ENCODE measurements at places on chromosomes 12 and 14.
A peak's percentile ranks its signal among the peaks of the same experiment; 100 is the strongest.

GRCh38 chr14:24881116-24881893 is 168.6 kb downstream of the STXBP6 start:
- DNase-seq = no peak

- no peak for DNase-seq
Measured at GRCh38 chr14:70350078-70350477, 9.4 kb downstream of the COX16 start.

DNA sequence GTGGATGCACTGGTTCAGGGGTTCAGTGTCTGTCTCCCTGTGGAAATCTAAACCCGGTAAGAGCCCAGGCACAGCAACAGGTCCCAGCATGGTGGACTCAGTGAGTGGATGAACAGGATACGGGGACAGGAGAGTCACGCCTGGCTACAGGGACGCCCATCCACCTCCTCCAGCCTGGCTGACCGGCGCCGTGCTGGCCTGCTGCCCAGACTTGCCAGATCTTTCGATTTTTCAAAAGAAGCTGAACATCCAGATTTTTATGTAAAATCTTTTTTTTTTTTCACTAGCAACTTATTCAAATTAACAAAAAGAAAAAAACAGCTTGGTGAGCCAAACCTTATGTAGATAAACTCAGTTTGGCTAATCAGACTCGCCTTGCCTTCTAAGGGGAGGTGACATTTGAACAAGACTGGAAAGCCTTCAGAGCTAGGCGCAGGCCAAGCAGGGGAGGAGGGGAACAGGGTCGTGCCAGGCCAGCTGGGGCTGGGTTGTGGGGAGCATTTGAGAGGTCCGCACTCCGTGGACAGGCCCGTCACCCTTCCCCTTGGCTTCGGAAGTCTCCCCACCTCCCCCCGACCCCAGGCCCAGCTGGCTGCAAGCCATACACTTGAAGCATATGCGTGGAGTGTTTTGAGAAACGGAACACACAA is 87.8 kb upstream of the NCOR2 start:
- DNase-seq = no peak

DNA sequence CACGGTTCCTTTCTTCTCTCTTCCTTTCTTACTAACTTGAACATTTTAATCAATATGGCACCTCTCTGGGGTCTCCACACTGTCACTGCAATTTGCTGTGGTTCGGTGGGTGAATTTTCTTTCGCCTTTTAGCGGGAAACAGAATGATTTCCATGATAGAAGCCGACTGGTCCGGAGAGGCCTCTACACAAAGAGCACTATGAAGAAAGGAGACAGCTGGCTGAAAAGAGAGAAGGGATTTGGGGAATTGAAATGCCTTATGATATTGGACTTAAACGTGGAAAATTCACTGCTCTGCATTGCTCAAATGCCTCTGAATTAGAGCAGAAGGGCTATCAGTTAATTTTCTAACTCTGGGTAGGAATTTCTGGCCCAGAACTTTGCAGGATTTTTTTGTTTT is 55.9 kb downstream of the KCNA5 start:
- no peak for DNase-seq

GRCh38 chr12:89576572-89577220 is 50.8 kb upstream of the POC1B start:
- DNase-seq = no peak

DNA sequence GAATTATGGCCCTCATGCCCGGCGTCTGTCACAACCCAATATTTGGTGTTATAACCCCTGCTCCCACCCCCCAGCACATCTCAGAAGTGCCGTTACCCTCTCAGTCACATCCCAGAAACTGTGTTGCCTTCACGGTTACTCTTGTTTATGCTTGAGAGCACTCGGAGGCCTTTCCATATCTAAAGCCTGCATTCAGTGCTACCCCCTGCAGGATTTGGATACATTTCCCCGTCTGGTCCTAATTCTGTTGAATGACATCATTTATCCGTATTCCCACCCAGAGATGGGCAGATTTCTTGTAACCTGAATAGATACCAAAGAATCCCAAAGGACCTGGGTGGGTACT is 19.1 kb upstream of the FOS start:
- DNase-seq = no peak

DNA sequence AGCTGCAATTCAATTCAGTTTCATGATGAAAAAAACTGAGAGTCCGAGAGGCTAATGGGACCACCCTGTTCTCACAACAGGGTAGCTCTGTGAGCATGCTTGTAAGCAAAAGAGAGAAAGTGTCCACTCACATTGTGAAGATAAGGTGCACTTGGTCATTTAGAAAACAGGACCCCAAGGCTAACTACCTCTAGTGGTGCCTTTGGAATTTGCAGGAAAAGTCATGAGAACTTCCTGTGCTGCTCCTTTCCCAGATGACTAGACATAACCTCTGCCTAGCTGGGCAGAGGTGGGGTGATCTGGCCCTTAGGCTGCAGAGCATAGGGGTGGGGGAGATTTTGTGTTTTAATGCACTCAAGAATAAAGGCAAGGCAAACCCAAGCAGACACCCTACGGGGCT is 118.9 kb downstream of the STAB2 start:
- no peak for DNase-seq

DNA sequence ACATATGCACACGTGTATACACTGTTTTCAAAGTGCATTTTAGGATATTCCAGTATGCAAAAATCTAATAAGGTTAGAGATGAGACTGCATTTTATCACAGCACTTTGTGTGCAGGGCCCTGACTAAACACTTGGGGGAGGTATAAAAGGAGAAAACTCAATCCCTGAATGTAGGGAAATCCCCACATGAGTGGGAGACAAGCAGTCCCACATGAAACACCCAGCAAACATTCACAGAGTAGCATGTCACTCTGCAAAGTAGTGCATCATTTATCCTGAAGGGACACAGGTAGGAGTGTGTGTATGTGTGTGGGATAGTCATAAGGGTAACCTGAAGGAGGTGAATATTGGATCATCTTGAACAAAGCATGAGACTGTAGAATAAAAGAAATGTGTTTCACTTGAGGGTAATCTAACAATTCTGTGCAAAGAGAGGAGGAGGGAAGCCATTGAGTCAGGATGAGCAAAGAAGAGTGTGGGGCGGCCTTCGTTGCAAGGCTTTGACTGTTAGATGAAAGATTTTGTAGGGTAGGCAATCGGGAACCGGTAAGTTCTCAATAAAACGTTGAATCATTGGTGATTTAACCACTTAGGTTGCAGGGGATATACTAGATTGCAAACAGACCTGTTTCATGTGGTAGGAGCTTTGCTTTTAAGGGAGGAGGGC is 2.9 kb downstream of the PRPF40B start:
- DNase-seq = no peak

DNA sequence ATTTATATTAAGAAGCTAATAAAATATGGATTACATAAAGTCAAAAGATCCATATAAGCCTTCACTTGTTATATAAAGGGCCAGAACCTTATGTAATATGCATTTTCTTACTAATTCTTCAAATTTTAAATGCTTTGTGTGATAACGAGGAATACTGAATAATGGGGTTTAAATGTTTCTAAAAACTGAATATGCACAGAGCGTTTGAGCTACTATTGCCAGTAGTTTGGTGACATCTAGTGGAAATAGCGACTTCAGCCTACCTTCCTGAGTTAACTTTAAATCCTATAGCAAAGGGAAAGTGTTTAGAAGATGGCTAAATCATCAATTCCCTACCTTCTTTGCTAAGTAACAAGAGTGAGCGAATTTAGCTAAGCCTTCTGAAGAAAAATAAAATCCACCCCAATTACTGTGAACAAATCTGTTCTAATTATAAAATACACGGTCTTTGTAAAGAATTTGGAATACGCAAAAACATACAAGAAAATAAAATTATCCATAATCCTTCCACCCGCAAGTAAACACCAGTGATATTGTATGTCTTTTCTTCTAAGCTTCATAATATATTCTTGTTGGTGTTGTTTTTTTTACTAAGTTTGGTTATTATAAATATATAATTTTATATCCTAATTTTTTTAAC is 115.5 kb upstream of the G2E3 start:
- DNase-seq = peak; percentile 3

GRCh38 chr12:30414507-30414906 is 281.2 kb downstream of the IPO8 start:
- no peak for DNase-seq

GRCh38 chr14:53620317-53620716 is 336.3 kb downstream of the BMP4 start:
- no peak for DNase-seq

DNA sequence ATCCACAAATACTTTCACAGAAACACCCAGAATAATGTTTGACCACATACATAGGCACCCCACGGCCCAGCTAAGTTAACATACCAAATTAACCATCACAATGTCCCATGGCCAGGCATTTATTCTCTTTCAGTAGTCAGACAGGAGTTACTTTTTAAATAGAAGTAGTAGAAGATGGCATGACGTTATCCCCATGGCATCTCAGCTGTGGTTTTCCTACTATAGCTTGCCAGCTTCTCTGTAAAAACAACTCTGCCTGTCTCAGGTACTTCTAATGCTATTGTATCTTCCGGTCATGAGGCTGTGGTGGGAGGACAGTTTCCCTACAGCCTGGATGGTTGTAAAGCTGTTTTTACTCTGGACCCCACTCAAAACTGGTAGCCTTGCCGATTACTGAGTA is 19.3 kb downstream of the CTSG start:
- no peak for DNase-seq

- DNase-seq = no peak
Measured at GRCh38 chr14:53193193-53193592, 40.1 kb upstream of the DDHD1 start.

- no peak for DNase-seq
Measured at GRCh38 chr14:100890061-100890850, 13.3 kb downstream of the RTL1 start.

- no peak for DNase-seq
Measured at GRCh38 chr14:74314576-74314975, 11.8 kb upstream of the ABCD4 start.

DNA sequence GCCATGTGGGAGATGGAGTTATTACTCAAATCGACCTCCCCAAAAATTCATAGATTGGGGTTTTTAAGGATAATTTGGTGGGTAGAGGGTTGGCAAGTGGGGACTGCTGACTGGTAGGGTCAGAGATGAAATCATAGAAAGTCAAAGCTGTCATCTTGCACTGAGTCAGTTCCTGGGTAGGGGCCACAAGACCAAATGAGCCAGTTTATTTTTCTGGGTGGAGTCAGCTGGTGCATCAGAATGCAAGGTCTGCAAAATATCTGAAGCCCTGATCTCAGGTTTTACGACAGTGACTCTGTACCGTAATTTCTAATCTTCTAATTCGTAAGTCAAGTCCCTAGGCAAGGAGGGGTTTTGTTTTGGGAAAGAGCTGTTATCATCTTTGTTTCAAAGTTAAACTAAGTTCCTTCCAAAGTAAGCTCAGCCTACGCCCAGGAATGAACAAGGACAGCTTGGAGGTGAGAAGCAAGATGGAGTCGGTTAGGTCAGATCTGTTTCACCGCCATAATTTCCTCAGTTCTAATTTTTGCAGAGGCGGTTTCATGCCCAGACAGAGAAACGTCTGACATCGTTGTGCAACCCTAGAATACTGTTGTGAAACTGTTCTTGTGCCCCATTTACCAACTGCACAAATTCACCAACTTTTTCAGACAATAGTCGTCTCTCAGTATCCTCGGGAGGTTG is 104.5 kb upstream of the SFSWAP start:
- DNase-seq = no peak

- DNase-seq = no peak
Measured at GRCh38 chr14:61608245-61609165, 86.8 kb upstream of the HIF1A start.

DNA sequence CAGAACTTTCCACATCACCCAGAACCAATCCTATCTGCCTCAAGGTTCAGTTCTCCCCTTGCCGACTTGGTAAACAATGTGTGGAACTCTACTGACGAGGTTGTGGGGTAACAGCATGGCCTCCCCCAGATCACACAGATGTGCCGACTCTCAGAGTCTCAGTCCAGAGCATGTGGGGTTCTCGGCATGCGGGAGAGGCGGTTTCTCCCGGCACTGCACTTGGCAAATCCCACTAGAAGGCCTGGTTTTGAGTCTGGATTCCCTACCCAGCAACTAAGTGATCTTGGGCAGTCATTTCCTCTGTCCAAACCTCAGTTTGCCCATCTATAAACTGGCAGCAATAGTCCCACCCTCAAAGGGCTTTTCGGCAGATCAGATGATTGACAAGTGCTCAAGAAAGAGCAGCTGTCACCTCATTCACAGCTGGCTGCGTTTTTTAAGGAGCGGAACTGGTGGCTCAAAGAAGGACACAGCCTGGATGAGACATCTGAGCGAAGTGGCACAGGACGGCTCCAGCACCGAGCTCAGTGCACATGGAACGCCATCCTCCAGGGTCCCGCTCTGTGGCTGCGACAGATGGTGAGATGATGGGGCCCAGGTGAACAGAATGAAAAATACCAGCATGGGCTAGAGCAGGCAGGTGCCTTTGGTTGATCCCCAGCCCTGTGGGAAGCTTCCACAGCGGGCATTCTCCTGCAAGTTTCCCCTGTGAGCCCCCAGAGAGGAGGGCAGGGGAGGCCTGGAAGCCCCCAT is 7.3 kb downstream of the TESC start:
- DNase-seq = no peak

DNA sequence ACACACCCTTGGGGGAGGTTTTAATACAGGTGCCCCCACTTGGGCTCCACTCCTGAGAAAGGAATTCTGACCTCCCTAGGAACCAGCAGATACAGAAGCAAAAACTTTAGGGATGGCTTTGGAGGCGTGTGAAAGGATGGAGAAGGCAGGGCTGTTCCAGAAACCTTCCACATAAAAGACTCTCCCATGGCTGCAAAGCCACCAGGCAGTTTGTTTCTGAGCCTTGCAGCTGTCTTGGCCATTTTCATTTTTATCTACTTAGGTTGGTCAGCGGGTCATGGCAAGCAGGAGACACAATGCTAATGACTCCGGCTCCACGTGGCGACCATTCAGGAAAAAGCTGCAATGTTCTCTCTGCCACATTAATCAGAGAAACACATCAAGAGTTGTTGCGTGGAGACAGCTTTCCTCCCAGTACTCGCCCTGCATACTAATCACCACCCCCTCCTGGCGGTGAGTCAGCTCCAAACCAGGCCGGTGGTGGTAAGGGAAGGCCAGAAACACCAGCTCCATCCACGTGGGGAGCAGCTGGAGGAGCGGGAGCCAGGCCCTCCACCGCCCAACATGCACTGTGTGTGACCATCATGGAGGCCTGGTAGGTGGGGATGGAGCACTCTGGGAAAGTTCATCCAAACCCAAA is 30.9 kb upstream of the IRF2BPL start:
- no peak for DNase-seq

DNA sequence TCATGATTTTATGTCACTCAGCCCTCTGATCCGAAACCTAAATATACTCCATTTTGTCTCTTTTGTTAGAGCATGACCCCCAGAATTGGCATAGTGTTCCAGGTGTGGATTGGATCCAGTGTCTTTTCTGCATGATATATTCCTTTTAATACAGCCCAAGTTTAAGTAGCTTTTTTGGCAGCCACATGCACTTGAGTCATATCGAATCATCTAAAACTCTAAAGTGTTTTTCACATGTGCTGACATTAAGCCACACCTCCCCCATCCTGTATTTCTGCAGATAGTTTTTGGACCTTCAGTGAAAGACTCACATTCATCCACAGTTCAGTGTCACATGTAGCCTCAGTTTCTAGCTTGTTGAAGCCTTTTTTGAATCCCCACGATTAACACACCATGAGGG is 30.6 kb downstream of the BORCS5 start:
- DNase-seq = no peak

Data from GM12891 (cell line).